ENCODE measurements at places on chromosomes 2 and 18. TPM values are rescaled to one million over a fixed set of nuclear protein-coding genes. Genes with fewer than 3 reads are reported as not detected.

DNA sequence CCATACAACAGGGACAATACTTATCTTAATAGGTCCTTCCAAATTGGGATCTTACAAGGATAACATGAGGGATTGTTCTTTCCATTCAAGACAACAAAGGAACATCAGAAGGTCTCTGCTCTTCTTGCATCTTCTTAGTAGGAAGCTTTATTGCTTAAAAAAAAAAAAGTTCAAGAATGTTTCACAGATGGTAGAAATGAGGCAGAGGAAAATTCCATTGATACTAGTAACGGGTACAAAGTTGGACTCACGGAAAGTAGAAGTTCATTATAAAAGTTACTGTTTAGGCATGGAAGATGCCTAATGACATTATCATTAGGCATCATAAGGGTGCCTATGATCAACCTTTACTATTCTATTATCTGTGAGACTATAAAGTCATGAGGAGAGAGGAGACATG lies 136.2 kb downstream of the LAMA3 start:
- H3K27me3 ChIP-seq, result no peaks in the 10 kb centered on the region
- no peak overlapping the region for H3K27ac ChIP-seq
- DNase-seq, result no peak

- no peaks in the 10 kb centered on the region for H3K36me3 ChIP-seq
- H3K27ac ChIP-seq, result no peak overlapping the region
- DNase-seq, result no peak
- no peak overlapping the region for H3K4me3 ChIP-seq
Observed at GRCh38 chr2:8602809-8603208, 79.0 kb upstream of the ID2 start.

GRCh38 chr2:174699993-174700766 lies 64.1 kb downstream of the CHRNA1 start:
- peaks cover 31% of the 10 kb centered on the region for H3K27me3 ChIP-seq
- H3K27ac ChIP-seq, result no peak overlapping the region
- no peak for DNase-seq
- no peaks in the 10 kb centered on the region for H3K4me1 ChIP-seq

DNA sequence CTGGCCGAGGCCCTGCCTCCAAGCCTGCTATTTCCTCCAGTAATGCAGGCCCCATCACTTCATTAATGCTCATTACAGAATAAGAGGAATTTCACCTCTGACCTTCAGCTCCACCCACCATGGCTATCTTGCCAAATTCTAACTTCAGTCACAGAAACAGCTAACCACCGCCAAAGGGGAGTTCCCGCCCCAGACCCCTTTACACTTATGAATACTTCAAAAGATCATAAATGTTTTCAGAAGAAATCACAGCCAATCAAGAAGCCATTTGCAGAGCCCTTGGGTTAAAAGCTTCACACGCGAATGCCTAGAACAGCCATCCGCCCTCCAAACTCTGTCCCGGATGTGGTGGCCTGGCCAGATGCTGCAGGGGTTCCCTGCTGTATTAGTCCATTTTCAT lies 73.8 kb upstream of the TWIST2 start:
- no peak for DNase-seq
- no peak overlapping the region for H3K4me3 ChIP-seq
- no peak overlapping the region for H3K27ac ChIP-seq
- no peaks in the 10 kb centered on the region for H3K4me1 ChIP-seq

TCF4 gene
- 105 TPM for total RNA-seq

- no peak overlapping the region for H3K4me3 ChIP-seq
- peaks cover 2% of the 10 kb centered on the region for H3K4me1 ChIP-seq
- H3K36me3 ChIP-seq, result no peaks in the 10 kb centered on the region
Observed at GRCh38 chr2:222268311-222268990, 30.3 kb downstream of the PAX3 start.

Measured in astrocyte (in vitro differentiated cells and primary cell).